Stimulated activated CD4-positive, alpha-beta T cell treated with anti-CD3 and anti-CD28 coated beads, Interleukin-1b, Interleukin-23, amount 100 ng/mL, for 24 hours (primary cell): ENCODE measurements at places on chromosomes 4 and X.

GRCh38 chr4:123603165-123603564 is 206.6 kb downstream of the SPRY1 start:
- no peak for DNase-seq

- DNase-seq, result no peak
Measured at GRCh38 chrX:38864165-38864564, 62.9 kb downstream of the MID1IP1 start.

GRCh38 chr4:7261087-7261486 is 68.7 kb downstream of the SORCS2 start:
- no peak for DNase-seq

DNA sequence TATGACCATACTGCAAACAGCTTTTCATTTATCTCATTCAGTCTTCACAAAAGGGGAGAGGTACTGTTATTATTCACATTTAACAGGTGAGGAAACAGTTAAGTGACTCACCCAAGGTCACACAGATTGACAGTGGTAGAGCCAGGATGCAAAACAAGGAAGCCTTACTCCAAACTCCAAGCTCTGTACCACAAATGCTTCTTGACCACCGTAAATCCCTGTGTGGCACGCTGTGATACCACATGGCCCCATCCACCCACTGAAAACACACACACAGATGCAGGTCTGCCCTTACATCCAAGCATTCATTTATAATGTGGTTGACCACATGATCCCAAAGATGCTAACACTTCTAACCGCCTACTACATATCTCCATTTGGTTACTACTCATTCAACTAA is 129.5 kb downstream of the TSPAN5 start:
- DNase-seq, result no peak

DNA sequence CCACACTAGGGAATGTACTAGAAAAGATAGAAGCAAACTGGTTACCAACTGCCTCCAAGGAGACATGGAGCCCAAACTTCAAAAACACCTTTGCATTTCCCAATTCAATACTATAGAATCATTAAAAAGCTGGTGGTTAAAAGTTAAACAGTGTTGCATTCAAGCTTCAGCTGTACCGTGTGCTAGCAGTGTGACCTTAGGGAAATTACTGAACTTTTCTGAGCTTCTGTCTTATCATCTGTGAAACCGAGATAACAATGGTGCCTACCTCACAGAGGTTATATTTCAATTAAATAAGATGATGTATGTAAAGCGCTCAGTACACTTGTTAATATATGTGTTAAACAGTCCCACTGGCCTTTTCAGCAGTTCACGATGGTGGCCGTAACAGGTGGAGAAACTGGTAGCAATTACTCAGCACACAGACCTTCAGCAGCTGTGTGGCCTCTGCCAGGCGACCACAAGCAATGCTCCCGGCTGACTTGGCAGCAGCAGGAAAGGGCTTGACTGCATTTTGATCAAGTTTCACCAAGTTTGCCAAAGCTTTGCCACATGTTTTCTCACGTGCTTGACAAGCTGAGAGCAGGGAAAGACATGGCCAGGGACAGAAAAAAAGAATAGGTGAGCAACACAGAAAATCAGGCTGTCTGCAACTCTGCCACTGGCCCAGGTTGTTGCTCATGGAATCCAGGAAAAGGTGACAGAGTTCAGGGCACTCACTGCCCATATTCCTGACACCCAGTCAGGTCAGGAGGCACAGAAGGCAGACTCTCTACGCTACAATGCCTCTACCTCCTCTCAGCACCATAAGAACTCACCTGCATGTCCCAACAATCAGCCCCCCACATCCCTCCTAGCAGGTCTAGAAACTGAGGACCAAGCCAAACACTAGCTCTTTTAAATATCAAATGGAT is 72.1 kb downstream of the PARM1 start:
- DNase-seq, result no peak

DNA sequence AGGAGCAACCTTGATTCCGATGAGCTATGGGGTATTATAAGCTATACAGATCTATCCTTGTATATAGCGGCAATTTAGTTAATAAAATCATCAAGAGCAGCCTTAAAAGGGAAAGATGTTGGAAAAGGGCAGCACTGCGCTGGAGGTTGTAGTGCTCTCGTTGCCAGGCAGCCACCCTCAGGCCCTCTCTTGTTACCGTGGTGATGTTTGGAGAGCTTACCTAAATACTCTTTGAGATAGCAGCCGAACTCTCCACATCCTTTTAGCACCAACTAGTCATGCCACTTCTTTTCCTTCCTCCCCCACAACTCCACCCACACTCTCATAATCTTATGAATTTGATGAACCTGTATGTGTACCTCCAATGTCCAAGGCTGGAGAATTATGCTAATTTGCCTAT is 3.8 kb upstream of the RADX start:
- no peak for DNase-seq

DNA sequence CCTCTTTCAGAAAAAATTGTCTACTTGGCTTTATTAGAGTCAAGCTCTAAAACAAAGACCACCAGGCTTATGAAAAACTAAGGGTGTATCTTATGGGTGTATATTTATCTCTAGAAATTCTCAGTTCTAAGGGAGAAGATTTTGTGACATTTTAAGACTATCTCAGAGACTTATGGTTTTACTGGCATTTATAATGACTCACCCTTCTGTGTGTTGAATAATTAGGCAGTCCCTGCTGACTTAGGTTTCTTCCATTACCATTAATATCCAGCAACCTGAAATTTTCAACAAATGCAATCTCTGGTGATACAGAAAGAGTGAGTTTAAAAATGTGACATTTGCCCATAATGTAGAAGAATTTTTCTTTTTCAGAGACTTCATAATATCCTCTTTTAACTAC is 1015.0 kb upstream of the AGA start:
- no peak for DNase-seq

GRCh38 chrX:78102091-78102490 is 2.0 kb upstream of the PGK1 start:
- no peak for DNase-seq

GRCh38 chr4:107619066-107619465 is 101.0 kb downstream of the PAPSS1 start:
- DNase-seq, result no peak

DNA sequence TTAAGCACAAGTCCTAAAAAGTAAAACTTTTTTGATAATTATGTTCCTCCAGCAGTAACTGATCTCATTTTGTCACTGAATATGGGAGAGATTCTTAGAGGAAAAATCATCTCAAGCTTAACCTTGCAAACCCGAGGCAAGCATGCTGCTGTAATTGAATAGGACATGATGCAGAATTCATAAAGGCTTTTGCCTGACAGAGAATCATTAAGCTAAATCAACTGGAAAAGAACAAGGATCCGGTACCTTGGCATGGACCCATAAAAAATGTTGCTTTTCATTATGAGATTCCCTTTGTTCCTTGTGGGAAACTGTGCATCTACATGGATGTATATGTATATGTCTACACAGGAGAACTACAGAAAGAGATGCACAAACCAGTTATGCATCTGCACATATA is 149.1 kb downstream of the PAPSS1 start:
- DNase-seq, result no peak

- no peak for DNase-seq
Measured at GRCh38 chr4:176792326-176793059, at the start of gene VEGFC. TSS of gene VEGFC (minus strand) at chr4:176792922. CDS start at chr4:176792311, 611 bp downstream.

DNA sequence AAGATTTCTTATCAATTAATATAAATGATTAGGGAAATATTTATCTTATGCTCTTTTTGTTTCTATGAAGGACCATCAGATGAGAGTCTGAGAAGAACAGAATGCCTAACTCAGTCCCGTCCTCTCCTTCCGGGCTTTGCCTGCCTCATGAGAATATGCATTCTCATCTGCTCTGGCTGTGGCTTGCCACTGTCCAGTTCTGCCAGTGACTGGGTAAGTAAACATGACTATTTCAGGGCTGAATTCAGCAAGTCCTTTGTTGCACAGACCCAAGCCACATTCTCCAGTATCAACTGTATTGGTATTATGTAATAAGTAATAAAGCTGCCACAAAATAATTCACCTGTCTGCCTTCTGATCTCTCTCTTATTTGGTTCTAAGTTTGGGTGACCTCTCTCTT is 110.7 kb downstream of the WDFY3 start:
- no peak for DNase-seq

GRCh38 chr4:154076921-154077320 is 288.0 kb upstream of the SFRP2 start:
- DNase-seq, result no peak

GRCh38 chr4:89298155-89298554 is 9.4 kb downstream of the GPRIN3 start:
- DNase-seq, result no peak

- DNase-seq, result no peak
Measured at GRCh38 chr4:145565328-145565727, 53.9 kb upstream of the MMAA start.

GRCh38 chrX:19070555-19070994 is 51.7 kb downstream of the ADGRG2 start:
- DNase-seq, result no peak

DNA sequence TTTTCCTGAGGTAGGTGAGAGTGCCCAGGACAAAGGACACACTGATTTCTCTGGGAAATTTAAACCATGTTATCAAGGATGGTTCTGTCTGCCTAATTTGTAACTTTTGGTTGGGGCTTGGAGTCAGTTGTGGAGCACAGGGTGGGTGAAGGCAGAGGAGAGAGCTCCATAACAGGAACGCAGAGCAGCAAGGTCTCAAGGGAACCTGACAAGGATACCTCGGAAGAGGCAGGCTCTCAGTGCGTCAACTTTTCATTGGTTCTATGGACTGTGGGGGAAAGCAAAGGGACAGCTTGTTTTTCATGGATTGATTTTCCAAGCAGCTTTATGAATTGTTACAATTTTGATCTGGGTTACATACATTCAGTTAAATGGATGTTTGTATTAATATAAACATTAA is 110.4 kb downstream of the SLIT2 start:
- DNase-seq, result no peak

DNA sequence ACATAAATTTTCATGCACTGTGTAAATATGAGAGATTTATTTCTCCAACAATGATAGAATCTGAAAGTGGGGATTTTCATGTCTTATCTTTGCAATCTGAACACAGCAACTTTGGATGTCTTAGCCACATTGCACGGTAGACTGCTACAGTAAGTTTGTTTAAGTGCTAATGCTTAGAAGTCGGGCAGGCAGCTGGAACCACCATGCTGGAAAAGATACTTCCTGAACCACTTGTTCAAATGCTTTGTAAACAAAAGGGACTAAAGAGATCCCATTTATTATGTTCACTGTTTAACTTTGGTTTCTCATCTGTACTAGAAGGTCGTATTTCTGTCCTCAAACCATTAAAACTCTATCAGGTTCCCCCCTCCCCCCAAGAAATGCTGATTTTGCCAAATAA is 555.9 kb upstream of the DIPK2B start:
- DNase-seq, result no peak

GRCh38 chr4:16337936-16338335 is 111.7 kb upstream of the TAPT1 start:
- no peak for DNase-seq

DNA sequence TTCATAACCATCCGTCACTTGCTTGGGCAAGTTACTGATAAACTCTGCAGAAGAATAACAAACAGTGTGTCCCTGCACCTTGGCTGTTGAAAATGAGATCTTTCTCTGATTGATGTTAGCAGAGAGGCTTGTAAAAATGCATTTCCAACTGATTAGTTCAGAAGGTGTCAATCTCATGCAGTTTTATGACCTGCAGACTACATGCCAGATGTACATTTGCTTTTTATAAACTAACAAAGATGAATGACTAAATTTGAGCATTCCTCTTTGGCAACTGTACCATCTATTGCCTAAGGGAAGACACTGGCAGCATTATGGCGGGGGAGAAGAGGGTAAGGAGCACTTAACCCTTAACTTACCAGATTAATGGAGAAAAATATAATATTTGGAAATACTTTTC is 192.8 kb downstream of the DCTD start:
- DNase-seq, result no peak

DNA sequence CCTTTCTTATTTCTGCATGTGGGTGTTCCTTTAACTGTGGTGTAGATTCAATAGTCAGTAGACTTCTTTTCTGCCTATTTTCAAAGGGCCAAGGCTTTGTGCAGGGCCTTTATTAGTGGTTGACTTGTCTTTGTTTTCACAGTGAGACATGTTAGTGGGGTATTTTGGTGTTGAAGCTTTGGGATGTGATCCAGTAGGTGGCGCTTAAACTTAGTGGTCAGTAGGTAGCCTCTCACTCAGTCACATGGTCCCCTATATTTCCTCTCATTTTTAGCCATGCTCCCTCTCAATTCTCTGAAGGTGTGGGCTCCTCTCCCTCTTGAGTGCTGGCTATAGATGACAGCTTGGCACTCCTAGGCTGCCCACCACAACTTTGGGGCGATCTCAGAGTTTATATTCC is 23.4 kb upstream of the SLC10A7 start:
- no peak for DNase-seq

DNA sequence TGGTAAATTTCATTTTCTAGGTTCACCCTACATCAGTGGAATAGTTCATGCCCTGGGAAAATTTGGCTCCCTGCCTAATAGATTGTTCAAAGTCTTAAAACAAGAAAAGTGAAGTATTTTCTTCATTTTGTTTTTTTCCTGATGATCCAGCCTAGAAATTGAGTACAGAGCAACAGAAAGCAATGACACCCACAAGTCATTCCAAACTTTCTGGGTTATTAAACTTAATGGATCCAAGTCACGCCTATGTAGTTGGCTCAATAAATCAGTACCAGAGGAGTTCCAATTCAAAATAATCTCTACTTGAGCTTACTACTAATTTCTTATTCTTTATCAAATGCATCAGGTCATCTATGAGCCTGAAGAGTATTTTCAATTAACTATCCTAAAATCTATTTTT is 937.6 kb upstream of the SLIT2 start:
- DNase-seq, result no peak

DNA sequence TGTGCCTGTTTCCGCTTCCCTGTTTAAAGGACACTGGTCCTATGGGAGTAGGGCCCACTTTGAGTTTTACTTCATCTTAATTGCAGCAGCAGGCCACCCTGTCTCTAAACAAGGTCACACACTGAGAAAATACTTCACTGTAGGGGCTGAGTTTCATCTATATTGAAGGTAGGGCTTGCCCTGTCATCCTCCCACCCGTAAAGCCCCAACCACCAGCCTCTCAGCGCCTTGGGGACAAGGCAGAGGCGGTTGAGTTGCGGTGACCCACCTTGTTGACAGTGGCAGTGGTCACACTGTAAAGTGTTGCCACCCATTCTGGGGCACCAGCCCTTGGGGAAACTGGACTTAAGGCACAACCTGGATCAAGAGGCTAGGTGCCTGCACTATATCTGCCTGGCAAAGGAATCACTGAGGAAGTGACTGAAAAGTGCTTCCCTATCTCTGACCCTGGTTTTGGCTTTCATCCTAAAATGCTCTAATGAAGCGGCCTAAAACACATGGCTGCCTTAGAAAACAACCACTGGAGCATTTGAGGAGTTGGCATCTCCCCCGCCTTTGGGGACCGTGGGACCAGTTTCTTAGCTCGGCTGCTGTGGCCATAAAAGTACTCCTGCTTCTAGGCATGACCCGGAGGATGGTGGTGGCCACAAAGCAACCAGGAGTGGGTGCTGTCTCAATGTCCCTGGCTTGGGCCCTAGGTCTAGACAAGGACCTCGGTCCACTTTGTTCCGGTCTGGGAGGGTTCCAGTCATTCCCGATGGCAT is 7.8 kb upstream of the WDR1 start:
- no peak for DNase-seq

GRCh38 chrX:81377329-81377728 is 175.4 kb downstream of the SH3BGRL start:
- DNase-seq, result no peak
